ENCODE measurements at places on chromosomes 5 and 9.

DNA sequence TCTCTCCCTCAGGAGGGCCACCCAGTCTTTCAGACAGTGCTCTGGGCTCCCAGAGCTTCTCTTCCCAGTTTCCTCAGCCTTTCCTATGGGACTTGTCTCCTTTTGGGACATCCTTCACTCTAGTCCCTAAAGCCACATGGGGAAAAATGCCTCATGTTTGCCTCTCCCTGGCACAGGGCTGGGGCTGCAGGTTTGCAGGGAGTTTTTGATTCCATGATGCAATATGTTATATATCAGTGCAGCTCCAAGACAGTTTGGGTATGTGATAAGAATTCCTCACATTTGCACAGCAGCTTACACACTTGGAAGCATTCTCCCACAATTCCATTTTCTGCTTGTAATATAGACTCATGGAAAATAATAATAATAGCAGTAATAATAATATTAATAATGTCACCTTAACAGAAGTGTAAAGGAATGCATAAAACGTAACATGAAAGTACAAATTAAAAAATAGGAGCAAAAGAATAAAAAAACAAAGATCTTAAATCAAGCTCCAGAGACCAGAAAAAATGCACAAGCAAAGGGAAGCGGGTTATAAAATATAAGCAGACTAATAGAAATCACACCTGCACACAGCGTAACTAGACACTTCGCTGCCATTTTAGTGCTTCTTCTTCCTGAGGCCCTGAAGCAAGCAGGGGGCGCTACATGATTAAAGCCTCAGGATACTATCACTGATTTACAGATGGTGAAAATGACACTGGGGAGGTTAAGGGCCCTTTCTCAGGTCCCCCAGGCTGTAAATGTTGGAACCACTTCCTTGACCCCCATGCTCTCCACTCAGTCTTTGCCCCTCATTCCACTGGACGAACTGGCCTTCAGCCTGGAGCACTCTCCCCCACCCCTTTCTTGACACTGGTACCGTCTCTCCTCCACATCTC is 70.0 kb upstream of the IL17B start:
- no peak for DNase-seq

DNA sequence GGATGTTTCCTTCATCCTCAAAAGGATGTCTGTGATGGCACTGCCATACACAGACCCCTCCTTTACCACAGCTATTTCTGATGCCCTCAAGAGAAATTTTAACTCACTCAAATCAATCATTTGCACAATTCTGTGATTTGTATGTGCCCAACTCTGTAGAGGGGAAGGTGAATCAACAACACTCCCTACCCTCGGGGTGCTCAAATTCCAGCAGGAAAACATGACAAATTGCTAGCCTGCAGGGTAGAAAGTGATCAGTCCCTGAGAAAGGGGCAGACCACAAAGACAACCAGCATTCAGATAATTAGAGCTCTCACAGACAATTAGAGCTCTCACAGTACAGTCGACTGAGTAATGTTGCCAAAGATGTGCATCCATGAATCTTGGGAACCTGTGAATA is 45.3 kb upstream of the FOXE1 start:
- no peak for DNase-seq

DNA sequence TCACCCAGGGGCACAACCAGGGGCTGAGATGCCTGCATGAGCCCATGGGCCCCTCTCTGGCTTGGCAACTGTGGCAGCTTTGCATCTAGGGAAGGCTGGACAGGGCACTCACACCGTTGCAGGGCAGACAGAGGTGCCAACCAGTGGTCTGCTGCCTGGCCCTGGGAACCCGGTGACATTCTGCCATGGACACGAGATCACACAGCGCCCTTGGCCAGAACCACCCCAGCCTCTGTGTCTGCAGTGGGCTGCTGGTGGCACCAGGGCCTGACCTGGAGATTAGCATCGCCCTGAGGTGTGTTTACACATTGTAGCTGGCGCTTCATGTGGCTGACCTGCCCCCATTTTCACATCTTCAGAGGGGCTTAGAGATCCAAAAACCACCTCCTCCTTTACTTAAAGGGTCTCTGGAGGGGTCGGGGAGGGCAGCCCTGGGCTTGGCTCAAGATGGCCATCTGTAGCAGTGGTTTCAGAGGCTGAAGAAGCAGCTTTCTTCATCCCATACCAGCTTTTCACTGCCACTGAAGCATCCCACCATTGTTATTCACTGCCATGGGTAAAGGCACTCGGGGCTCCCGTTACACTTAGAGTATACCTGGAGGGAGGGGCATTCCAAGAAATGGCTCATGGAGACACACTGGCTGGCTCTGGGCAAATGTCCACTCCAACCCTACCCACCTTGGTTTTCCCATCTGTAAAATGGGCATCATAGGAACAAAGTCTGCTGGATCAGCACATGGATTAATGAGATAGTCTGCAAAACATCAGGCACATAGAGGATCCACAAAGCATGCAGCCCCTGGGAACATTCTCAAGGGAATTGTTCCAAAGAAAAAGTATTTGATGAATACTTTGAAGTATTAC is 11.4 kb downstream of the DCANP1 start:
- DNase-seq: no peak

DNA sequence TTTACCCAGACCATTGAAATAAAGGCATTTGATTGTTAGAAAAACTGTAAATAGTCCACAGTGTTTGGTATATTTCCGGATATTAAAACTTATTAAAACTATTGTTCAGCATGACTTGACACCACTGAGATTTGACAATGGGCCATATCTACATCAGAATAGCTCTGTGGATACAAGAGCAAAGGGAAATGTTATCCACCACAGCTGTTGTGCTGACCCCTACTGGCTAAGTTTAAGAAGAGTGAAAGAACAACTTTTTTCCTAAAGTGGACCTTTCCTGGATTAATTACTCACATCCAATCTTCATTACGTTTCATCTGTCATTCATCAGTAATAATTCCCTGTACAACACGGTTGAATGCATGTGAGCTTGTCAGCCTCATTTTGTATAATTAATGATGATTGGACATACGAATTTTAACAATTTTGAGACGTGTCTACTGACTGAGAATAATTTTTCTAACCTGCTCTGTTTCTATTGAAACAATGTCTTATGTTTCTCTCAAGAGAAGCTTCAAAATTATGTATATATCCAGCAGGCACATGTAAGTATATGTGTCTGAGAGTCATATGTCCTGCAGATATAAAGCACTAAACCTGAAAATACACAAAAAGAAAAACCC is 1952.6 kb downstream of the MAT2B start:
- no peak for DNase-seq

DNA sequence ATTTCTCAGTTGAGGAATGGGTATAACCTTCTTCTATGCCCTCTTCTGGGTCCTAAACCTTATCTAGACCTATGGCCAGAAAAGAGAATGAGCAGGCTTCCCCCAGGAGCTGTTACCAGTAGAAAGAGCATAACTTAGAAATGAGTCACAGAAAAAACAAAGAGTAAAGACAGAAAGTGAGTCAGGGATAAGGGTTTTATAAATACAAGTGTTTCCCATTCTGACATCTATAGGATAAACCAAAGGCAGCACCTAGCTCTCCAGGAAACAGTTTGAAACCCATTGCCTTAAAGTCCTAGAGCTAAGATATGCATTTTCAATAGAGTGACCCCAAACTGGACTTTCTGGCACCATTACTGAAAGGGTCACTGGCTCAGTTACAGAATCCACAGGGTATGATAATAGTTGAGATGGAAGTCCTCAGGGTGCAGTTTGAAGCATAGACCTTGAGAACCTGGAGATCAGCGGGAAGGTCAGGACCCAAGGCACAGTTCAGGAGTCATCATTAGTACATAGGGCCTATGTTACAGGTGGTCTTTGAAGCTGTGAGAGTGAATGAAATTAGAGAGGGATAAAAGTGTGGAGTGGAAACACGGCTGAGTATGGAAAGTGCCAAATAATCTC is 42.7 kb upstream of the LIFR start:
- DNase-seq: no peak

All from tibial artery (tissue), 4 donors.